Fibroblast of gingiva (primary cell): ENCODE measurements at places on chromosomes 6 and 20.

- no peak for DNase-seq
These were observed 37.0 kb downstream of the BICRAL start for GRCh38 chr6:42818878-42819277.

GRCh38 chr6:61622601-61623000 lies 663.4 kb downstream of the KHDRBS2 start:
- no peak for DNase-seq

GRCh38 chr6:68741501-68742386 lies 106.7 kb downstream of the ADGRB3 start:
- DNase-seq, result no peak

GRCh38 chr6:1515280-1515679 lies 94.4 kb upstream of the FOXC1 start:
- DNase-seq, result no peak

- DNase-seq, result no peak
These were observed 66.1 kb downstream of the FAM50B start for GRCh38 chr6:3915076-3915791.

GRCh38 chr20:5971203-5971602 lies 20.8 kb downstream of the MCM8 start:
- DNase-seq, result no peak

GRCh38 chr20:3326779-3327521 lies 80.5 kb downstream of the DNAAF9 start:
- no peak for DNase-seq

DNA sequence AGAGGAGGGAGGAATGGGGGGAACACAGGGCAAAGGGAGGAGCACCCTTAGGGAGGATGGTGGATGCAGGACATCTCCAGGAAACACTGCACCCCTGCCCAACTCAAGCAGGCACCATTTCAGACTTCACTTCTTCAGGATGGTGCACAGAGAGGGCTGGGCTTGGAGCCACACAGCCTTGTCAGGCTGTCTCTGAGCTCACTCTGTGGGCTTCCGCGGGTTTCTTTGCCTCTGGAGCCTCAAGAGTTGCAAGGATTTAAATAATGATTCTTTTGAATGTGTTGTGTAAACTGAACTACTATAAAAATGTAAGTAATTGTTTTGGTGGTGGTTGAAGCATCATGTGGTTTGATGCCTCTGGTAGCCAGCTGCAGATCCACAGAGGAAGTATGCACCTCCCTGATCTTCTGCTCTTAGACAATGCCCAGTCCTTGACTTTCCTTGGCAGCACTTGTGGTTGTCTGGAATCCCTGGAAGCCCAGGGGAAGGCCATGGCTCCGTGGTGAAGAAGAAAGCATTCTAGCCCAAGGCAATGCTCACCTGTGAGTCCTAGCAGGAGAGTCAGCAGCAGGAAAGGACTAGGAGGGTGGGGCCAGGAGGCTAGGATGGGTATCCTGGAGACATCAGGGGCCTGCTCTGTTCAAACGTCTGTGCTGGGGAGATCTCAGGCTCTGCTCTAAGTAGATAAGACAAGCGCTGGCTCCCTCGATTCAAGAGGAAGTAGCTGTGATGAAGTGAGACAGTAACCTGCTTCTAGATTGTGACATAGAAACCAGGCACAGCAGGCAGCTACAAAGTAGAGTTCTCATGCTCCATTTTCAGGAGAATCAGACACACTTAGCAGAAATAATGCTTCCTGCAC lies 50.2 kb upstream of the SIRPG start:
- no peak for DNase-seq

DNA sequence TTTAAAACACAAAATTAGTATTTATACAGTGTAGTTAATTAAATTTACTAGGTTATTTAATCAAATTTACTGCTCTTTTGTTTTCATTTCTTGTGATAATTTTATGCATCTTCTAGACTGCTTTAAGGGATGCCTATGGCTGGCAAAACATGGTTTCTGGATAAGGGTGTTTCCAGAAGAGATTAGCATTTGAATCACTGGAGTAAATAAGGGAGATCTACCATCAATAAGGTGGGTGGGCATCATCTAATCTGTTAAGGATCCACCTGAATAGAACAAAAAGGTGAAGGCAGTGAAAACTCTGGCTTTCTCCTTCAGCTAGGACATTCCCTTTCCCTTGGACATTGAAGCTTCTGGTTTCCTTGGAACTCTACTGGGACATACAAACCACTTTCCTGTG lies 146.2 kb upstream of the LAMA2 start:
- no peak for DNase-seq

GRCh38 chr20:24318569-24319352 lies 150.7 kb upstream of the SYNDIG1 start:
- DNase-seq, result no peak

DNA sequence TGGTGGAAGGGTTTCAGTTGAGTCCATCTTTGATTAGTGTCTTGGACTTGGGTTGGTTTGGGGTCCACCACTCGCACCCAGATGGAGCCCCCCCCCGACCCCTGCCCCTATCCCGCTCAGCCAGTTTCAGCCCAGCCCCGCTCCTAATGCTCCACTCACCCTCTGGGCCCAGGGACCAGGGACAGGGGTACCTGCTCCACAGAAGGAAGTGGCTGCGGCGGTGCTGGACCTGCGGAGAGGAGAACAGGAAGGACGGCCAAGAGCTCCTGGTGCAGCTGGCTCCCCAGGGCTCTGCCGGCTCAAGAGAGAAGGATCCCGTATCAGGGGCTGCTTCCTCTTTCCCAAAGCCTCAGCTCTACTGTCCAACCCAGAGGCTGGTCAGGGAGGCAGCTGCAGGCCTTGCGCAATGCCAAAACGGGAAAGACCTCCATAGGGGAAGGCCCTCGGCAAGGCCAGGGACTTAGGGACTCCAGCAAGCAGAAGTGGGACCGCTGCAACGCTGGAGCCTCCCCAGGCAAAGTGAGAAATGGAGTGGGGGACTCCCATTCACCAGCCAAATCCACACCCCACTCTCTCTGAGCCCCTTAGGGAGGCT lies at the start of gene SIGLEC1:
Gene SIGLEC1 (minus strand): TSS at position 322 of the 595 bp plus-strand sequence. CDS start 5,472 bp downstream, outside the sequence.
- no peak for DNase-seq

DNA sequence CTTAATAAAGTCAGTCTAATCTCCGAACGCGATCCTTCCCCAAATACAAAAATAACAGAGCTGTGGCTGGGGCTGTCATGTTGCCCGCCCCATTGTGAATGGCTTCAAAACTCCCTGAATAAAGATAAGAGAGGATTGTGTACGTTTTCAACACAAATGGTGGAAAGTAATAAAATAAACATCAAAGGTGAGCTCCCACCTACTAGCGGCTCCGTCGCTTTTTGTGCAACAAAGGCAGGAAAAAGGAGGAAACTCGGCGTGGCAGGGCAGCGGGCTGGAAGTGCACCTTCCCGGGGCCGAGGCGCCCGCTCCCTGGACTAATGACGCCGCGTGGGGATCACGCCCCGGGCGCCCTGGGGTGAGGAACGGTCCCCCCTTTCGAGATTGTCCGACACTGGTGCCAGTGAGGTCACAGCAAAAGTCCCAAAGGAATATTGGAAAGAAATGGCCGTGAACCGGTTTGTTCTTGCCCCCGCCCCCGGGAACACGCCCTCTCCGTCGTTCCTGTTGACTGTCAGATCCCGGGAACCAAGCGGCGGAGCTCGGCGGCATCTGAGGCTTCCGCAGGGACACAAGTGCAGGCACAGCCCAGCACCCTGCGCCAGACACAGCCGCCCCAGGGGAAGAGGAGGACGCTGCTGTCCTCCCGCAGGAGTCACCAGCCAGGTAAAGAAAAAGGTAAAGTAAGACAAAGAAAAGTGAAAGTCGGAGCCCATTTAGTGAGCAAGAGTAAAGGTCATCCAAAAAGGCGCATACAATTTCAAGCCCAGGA lies 1.1 kb upstream of the FOXQ1 start:
- DNase-seq, result no peak

- DNase-seq, result peak; percentile 59
These were observed 2.7 kb downstream of the SLC17A2 start for GRCh38 chr6:25927756-25928216.

DNA sequence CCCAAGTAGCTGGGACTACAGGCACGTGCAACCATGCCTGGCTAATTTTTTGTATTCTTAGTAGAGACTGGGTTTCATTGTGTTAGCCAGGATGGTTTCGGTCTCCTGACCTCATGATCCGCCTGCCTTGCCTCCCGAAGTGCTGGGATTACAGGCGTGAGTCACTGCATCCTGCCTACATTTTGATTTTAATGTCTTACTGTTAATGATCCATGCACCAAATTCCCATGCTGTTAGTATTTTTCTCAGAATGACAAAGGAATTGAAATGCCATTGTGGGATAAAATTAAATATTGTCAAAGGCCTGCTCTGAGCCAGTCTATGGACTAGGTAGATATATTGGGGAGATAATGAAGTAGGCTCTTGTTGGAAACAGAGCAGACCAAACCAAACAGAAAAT lies 28.2 kb downstream of the CBFA2T2 start:
- DNase-seq, result peak; percentile 69

GRCh38 chr6:8468552-8469356 lies 33.4 kb upstream of the SLC35B3 start:
- DNase-seq, result no peak

DNA sequence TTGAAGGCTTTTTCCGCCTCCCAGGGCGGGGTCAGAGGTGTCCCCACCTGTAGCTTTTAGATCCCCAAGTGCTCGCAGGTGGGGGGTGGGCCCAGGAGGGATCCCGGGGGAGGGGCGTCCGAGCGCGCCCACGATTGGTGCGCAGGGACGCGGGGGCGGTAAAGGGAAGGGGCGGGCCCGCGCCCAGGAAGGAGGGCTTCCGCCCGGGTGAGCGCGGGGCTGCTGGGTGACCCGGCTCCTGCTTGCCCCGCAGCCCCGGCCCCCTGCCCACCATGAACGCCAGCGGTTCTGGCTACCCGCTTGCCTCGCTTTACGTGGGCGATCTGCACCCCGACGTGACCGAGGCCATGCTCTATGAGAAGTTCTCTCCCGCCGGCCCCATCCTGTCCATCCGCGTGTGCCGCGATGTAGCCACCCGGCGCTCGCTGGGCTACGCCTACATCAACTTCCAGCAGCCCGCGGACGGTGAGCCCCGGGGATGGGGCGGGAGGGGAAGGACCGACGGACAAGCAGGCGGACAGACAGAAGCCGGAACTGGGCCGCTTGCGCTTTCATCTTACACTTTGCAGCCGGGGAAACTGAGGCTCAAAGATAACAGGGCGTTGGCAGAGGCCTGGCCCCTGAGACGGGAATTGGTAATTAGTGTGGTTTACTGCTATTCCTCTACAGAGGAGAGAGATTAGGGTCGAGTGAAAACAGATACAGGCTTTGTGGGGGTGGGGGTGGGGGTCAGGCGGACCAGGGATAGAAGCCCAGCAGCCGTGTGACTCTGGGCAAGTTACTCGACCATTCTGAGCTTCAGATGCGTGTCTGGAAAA lies at the start of gene PABPC1L:
Gene PABPC1L (plus strand): TSS at position 189 of the 818 bp plus-strand sequence. CDS start 84 bp downstream, at position 273.
- peak; percentile 50 for DNase-seq

DNA sequence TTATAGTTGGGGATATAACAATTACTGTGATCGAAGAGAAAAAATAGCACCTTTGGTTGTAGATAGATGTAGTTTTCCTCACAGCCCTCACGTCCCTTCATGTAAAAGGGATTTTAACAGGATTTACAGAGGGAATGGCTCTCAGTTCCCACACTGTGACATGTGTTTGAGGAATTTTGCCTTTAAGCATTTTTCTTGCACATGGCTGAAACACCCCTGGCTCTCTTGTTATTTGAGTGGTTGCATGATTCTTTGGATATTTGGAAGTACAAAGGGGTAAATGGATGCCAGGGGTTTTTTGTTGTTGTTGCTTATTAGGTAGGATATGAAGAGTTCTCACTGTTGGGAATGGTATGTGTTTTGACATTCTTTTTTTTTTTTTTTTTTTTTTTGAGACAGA lies 48.2 kb downstream of the JAG1 start:
- no peak for DNase-seq

- peak; percentile 30 for DNase-seq
These were observed 16.1 kb downstream of the FGD2 start for GRCh38 chr6:37021356-37022129.

DNA sequence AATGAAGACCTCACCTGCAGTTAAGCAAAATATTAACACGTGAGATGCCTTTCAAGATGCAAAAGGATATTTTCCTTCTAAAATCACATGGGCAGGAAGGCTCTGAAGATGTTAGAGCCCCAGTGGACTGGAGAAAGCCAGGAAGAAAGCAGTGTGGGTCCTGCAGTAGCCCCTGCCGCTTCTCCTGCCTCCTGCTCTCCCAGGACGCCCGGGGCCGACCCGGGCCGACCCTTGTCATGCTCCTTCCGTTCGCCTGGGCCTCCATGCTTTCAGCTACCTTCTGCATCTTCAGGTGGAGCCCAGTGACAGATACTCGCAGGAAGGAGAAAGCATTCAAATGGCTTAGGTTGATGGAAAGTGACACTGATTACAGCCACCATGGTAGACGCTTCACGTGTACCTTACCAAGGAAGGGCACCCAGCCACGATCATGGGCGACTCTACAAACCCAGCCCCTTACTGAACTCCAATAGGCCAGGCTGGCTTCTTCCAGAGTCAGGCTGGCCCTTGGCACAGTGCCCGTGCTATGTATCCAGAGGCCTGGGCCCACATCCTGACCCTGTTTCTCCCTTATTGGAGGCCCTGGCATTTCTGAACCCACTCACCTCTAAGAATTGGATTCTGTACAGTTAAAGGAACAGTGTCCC lies 69.0 kb downstream of the TCP11 start:
- no peak for DNase-seq

- DNase-seq, result no peak
These were observed 52.5 kb downstream of the ERMARD start for GRCh38 chr6:169803816-169804340.

DNA sequence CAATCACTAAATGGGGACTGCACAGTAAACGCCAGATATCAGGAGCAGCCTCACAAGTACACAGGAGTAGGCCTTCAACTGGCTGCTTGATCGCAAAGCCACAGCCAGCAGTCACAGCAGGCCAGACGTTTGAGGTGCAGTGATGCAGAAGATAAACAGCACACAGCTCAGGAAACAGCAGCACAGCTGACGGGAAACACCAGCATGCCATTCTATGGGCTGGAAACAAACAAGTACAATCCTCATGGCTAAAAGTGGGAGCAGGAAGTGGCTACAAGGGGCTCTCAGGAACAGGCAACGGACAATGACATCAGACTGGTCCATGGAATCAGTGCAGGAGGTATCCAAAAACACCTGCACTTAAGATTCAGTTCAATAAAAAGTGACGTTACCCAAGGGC lies 111.0 kb downstream of the DTNBP1 start:
- no peak for DNase-seq

- peak; percentile 47 for DNase-seq
These were observed 350.9 kb upstream of the HSF2 start for GRCh38 chr6:122048570-122048969.

DNA sequence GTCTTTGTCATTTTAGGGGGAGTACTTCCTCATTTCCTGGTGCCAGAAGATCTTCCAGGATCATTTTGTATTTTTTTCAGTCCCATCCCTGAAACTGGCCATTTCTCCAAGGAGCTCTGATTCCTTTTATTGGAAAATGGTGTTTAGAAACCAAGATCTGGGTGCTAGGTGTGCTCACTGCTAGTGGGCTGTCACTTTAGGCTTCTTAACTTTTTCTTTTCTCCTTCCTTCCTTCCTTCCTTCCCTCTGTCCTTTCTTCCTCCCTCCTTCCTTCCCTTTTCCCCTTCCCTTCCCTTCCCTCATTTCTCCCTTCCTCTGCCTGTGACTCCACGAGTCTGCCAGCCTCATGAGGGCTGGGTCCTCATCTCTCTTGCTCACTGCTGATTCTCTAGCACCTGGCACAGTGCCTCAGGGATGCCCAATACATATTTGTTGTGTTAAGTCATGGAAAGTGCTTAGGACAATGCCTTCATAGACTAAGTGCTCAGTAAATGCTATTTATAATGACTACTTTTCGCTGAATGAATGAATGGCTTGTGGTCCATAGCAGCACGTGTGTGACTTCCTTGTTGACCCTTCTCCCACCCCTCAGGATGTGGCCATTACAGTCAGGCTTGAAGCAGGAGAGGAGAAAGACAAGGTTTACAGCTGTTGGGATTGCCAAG lies 36.9 kb downstream of the APCDD1L start:
- DNase-seq, result no peak
